IMR-90 (cell line): ENCODE measurements at places on chromosomes 2 and 18. TPM values are rescaled to one million over a fixed set of nuclear protein-coding genes. Genes with fewer than 3 reads are reported as not detected.

DNA sequence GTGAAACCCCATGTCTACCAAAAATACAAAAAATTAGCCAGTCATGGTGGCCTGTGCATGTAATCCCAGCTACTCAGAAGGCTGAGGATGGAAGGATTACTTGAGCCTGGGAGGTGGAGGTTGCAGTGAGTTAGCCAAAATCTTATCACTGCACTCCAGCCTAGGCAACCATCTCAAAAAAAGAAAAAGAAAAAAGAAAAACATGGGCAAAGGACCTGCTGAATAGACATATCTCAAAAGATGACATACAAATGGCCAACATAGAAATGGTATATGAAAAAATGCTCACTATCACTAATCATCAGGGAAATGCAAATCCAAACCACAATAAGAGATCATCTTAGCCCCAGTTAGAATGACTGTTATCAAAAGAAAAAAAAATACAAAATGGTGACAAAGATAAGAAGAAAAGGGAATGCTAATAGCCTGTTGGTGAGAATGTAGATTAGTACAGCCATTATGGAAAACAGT lies 1.4 kb upstream of the TGOLN2 start:
- no peak for DNase-seq

- no peak for DNase-seq
Measured at GRCh38 chr18:3624546-3624934, 174.6 kb downstream of the TGIF1 start.

GRCh38 chr2:238287737-238288649 lies at the start of gene PER2:
PER2 (minus strand) TSS chr2:238288610; CDS start chr2:238277936, 10,674 bp downstream.
- DNase-seq, result peak; percentile 90

GRCh38 chr18:8235894-8236293 lies 373.3 kb upstream of the RAB12 start:
- no peak for DNase-seq

- no peak for DNase-seq
Measured at GRCh38 chr2:113703386-113704299, 52.8 kb downstream of the SLC35F5 start.

DNA sequence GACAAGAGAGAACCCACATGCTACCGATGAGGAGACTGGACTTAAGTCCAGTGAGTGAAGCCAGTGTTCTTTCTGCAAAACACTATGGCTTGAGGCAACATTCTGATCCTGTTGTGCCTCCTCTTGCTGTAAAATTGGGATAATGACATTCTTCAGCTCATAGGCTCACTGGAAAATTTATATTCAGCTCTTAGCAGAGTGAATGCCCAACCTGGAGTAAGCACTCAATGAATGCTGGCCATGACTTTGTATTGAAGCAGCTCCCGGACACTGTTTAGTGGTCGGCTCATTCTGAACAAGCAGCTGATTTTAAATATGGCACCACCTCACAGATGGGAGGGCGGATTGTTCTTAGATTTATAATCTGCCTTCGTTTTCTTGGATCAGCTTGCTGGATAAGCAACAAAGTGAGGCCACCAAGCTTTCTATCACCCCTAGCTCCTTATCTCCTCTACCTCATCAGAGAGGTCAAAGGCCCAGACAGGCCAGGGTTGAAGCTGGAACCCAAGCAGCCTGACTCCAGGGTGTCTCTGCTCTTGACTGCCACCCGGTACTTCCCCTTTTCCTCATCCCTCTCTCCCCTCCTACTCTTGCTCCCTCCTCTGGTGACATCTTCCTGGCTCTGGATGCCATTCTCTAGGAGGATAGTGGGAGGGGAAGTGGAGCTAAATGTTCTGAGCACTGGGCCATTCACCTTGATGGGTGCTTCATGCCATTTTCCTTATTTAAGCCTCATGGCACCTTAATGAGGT lies 11.5 kb downstream of the SLC9A4 start:
- DNase-seq, result no peak

Gene TNFAIP6
- total RNA-seq, result 2.2 and 2.9 TPM in 2 replicates

Gene TTR
- not detected in 2 replicates for total RNA-seq

Gene IL36A
- total RNA-seq, result not detected in 2 replicates
